Spinal cord (tissue), 10 donors: ENCODE measurements at places on chromosomes 5 and 9. TPM values are rescaled to one million over a fixed set of nuclear protein-coding genes. Genes with fewer than 3 reads are reported as not detected.
A peak's percentile ranks its signal among the peaks of the same experiment; 100 is the strongest.

- no peak for DNase-seq
These were observed 24.9 kb downstream of the POU5F2 start for GRCh38 chr5:93716453-93716852.

DNA sequence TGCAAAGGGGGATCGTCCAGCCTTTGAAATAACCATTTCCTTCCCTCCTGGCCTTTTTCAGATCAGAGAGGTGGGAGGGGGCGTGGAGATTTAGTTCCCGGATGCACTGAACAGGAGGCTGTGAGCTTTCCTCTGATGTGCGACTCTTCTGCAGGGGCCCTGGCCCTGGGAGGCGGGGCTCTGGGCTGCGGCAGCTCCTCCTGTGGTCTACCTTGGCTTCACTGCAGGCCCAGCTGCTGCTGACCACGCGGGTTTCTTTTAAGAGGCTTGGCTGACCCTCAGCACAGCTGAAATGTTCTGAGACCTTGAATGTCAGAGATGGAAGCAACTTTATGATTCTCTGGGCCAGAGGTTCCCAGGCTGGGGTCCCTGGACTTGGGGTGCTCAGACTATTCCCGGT is 27.0 kb upstream of the COL15A1 start:
- no peak for DNase-seq

DNA sequence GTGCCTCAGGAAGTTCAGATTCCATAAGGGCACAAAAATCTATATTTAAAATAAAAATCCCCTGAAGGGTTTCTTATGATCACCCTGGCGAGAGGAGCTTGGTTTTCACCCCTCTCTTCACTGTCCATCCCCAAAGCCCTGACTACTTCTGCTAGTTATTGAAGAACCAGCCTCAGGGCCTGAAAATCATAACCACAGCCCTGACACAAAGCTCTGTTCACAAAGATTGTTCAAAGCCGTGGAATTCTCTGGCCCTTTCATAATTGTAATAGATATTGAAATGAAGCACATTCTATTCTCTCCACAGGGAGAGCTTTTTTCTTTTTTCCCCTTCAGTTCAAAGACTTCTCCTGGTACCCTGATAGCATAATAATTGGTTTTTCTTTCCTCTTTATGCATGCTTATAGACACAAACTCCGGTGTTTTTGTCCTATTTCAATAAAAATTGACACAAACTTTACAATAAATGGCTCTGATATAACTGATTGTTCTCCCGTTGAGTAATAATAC is 343.8 kb downstream of the CAAP1 start:
- DNase-seq, result no peak

DNA sequence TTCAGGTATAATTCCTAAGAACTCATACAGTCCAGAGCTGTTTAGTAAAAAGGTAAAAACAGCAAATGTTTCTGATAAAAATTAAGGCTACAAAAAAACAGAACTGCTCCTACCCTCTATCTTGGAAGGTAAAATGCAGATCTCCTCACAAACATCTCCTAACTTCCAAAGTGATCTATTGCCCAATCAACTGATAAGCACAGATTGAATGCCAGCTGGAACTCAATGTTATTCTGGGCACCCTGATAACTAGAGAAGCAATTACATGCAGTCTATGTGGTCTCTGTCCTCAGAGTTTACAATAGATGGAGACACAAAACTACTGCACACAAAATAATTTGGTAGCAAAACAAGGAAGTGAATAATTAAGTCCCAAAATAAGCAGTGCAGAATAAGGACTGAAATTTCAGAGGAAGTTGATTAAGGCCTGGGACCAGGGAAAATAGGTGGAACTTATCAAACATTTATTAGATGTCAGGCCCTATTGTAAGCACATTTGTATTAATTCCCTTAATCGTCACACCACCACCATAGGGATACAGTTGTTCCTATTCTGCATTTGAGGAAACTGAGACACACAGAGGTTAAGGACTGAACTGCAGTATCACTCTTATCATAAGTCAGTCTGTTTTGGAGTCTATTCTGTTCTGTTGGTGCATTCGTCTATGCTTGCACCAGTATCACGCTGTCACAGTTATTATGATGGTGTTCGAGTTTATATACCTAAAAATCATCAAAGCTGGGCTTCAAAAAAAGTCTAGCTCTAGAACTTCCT is 102.2 kb upstream of the TARS1 start:
- DNase-seq, result peak; percentile 34

DNA sequence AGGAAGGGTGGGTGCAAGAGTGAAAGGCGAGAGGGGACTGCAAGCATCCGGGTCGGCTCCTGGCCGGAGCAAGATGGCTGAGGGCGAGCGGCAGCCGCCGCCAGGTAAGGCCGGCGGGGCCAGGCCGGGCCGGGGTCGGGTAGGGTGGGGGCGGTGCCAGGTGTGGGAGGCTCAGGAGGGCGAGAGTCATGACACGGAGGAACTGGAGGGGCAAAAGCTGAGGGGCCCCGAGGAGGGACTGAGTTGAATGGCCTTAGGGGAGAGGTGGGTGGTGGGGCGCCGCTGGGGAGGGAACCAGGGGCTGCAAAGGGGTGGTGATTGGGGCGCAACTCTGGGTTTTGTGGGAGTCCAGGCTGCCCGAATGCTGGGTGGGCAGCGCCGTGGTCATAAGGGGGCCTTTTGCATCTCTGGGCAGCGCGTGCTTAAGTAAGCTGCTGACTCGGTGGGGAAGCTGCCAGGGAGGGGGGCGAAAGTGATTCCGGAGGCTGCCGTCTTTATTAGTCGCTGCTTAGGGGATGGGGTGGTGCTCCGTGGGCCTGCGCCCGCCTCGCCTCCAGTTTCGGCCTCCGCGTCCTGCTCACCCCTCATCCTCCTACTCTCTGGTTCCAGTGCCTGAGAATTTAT is 425 bp downstream of the PTPA start:
- DNase-seq, result no peak

- DNase-seq, result no peak
These were observed 121.5 kb downstream of the RMI1 start for GRCh38 chr9:84101964-84102632.

The NFIL3 gene
- 12.0 TPM for total RNA-seq

The CBY3 gene
- total RNA-seq, result not detected

The NTNG2 gene
- 23.0 TPM for total RNA-seq
